ENCODE measurements at places on chromosomes 5 and 9. TPM values are rescaled to one million over a fixed set of nuclear protein-coding genes. Genes with fewer than 3 reads are reported as not detected.

SLIT3 gene
- total RNA-seq, result 70.0 TPM

GFI1B gene
- total RNA-seq, result 0.52 TPM

TMEM38B gene
- total RNA-seq, result 15.9 TPM

SLC6A7 gene
- total RNA-seq, result not detected

GABRA1 gene
- not detected for total RNA-seq

INSL4 gene
- total RNA-seq, result not detected

ACOT12 gene
- not detected for total RNA-seq

IL9 gene
- total RNA-seq, result not detected

IFNA14 gene
- not detected for total RNA-seq

FGFR4 gene
- total RNA-seq, result 109 TPM

PCDHGA4 gene
- total RNA-seq, result 3.9 TPM

PRSS3 gene
- not detected for total RNA-seq

PROP1 gene
- total RNA-seq, result not detected

BAAT gene
- 1.0 TPM for total RNA-seq

CNTNAP3B gene
- 9.3 TPM for total RNA-seq

STK10 gene
- total RNA-seq, result 56.9 TPM

FAM151B gene
- total RNA-seq, result 3.4 TPM

ARID3C gene
- not detected for total RNA-seq

IRX4 gene
- total RNA-seq, result not detected

Measured in upper lobe of right lung (tissue), 1 donor.